Stimulated activated CD4-positive, alpha-beta T cell treated with anti-CD3 and anti-CD28 coated beads, TNF-alpha, amount 100 ng/mL, for 24 hours (primary cell): ENCODE measurements at places on chromosomes 3 and 15.

- no peak for DNase-seq
Observed at GRCh38 chr3:192645437-192645836, 81.9 kb downstream of the FGF12 start.

DNA sequence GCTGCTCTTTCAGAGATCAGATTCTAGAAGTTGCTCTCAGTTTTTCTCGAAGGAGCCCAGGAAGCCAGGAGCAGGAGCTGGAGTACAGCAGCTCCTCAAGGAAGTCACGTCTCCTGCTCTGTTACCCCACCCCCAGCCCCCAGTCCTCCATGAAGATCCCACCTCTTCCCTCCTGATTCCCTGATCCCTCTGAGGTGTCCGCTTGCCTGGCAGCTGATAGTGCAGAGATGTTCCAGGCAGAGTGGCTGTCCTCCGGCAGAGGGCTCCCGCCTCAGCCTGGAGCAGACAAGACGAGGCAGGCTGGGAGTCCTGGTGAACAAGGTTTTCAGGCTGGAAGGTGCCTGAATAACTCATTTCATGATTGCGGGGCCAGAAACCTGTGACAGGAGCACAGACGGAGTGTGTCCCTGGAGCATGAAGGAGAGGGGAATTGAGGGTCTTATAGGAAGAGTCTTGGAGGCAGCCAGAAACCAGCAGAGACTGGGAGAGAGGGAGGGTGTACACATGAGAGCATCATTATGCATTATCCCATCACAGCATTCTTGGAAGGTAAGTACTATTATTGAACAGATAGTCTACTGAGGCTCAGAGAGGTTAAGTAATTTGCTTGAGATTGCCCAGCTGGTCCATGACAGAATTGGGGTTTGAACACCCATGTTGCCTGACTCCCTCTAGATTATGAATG, 1.2 kb downstream of the HRH1 start:
- no peak for DNase-seq

- DNase-seq, result no peak
Observed at GRCh38 chr3:152272771-152273242, 4.1 kb downstream of the MBNL1 start.

GRCh38 chr3:150033721-150034120, 63.0 kb upstream of the PFN2 start:
- DNase-seq, result no peak

GRCh38 chr3:57077630-57078343, 17.3 kb downstream of the SPATA12 start:
- DNase-seq, result no peak

DNA sequence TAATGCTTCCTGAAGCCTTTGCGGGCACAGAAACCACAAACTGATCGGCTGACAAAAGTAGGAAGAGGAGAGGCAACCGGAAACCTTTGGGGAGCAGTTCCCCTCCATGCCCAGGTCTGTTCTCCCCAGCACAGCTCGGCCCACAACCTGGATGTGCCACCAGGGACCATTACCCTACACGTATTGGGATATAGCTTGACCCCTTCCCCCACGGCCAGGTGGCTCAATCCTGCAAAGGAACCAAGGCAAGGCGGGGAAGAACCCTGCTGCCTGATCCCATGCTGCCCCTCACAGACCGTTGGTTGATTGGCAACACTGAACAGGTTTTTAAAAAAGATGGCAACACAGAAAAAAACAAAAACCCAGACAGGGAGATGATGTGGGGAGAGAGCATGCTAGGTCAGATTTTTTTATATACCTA, 19.7 kb upstream of the TCAIM start:
- no peak for DNase-seq

DNA sequence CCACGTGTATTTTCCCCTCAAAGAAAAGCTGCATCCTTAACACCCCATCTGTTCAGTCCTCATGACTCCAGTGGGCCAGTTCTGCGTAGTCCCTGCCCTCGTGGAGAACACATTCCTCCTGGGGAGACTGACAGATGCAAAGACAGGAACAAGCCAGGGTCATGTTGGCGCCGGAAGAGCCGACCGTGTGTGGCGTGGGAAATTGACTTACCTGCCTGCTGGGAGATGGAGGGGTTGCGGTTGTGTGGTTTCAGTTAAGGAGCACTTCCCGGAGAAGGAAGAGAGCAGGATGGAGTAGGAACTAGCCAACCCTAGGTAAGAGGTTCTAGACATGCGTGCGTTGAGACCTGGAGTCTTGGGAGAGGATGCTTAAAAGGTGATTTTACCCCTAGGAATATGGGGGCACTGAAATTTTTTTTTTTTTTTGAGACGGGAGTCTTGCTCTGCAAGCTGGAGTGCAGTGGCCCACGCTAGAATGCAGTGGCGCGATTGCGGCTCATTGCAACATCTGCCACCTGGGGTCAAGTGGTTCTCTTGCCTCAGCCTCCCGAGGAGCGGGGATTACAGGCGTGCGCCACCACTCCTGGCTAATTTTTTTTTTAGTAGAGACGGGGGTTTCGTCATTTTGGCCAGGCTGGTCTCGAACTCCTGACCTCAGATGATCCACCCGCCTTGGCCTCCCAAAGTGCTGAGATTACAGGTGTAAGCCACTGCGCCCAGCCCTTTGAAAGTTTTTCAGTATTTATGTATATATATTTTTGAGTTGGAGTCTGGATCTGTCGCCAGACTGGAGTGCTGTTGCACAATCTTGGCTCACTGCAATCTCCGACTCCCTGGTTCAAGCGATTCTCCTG, 1.4 kb downstream of the VHL start:
- no peak for DNase-seq

GRCh38 chr3:113601240-113601639, 68.9 kb downstream of the SIDT1 start:
- no peak for DNase-seq

GRCh38 chr15:99135194-99135593, 30.3 kb downstream of the SYNM start:
- no peak for DNase-seq

DNA sequence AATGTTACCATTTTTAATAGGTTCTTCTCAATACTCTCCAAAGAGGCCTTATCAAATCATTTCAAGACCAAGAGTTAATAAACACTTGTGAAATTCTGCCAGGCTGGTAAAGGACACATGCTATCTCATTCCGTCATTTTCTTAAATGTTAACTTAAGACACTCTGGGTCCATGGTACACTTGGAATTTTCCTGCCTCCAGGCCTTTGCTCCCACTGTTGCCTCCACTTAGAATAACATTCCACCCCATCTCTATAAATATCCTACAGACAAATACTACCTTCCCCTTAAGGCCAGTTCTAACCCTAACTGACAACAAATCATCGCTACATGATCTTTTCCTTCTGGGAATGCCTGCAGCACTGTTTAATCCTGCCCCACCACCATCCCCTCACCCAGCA, 24.1 kb downstream of the MAGI1 start:
- DNase-seq, result no peak

- no peak for DNase-seq
Observed at GRCh38 chr15:76903251-76903681, 1.9 kb downstream of the SCAPER start.

DNA sequence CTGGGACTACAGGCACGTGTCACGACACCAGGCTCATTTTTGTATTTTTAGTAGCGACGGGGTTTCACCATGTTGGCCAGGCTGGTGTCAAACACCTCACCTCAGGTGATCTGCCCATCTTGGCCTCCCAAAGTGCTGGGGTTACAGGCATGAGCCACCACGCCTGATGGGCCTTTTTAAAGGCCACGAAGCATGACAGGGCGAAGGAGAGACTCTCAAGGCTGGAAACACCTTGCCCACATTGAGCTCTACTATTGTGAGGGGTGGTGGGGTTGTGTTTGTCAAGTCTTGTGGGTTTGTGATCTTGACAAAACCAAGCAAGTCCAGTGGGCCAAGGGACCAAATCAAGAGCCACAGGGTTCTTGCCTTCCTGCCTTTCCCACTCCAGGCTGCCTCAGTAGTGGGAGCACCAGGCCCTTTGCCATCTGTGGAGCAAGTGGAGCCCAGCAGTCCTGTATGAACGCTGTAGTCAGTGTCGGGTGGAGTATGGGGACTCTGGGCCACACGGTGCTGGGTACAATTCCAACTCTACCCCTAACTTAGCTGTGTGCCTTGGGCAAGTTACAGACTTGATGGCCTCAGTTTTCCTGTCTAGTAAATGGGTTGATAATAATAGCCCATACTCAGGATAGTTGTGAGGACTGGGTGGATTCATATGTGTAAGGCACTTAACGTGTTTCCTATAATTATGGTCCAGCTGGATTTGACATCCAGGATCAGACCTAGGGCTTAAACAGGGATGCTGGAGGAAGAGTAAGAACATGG, 33.3 kb downstream of the EDEM1 start:
- DNase-seq, result no peak

- DNase-seq, result no peak
Observed at GRCh38 chr3:81863756-81864155, 102.3 kb upstream of the GBE1 start.

GRCh38 chr15:77168141-77168540, 97.2 kb upstream of the TSPAN3 start:
- DNase-seq, result no peak

DNA sequence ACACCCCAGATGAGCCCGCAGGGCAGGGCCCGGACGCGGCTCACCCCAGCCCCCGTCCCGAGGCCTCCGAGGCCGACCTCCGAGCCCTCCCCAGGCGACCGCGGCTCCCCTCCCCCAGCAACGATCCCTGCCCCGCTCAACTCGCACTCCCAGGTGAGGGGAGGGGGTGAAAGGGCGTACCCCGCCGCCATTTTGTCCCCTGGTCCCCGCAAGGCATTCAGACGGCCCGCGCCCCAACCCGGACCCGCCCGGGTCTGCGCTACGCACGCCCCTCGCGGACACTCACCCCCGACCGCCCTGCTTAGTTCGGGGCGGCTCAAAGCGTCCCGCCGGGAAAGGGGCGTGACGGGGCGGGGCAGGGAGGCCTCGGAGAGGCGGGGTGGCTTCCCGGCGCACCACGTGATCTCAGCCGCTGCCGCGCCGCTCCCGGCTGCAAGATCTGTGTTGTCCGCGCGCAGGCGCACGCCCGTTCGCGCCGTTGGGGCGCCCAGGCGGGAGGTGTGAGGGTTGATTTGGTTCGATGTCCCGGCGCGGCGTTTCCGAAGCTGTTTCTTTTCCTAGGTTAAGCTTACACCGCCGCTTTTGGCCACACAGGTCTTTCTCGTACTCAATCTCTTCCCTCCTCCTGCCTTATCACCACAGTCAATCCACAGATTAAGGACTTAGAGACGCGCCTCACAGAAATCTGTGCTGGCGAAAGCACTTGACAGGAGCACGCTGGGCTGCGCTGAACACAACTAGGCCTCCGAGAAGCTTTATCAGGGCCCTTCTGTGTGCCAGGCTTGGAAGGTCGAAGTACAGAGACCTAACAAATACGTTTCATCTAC, at the start of gene SCAPER:
Gene SCAPER (minus strand): TSS at position 328 of the 827 bp plus-strand sequence. CDS start 21,523 bp downstream, outside the sequence.
- peak; percentile 83 for DNase-seq

- no peak for DNase-seq
Observed at GRCh38 chr3:12224181-12225147, 64.4 kb upstream of the PPARG start.

- DNase-seq, result no peak
Observed at GRCh38 chr15:89150762-89151664, 62.8 kb downstream of the ABHD2 start.

GRCh38 chr3:157027861-157028745, 131.8 kb downstream of the CCNL1 start:
- DNase-seq, result no peak

GRCh38 chr15:68574046-68574445, 4.7 kb upstream of the CORO2B start:
- no peak for DNase-seq

DNA sequence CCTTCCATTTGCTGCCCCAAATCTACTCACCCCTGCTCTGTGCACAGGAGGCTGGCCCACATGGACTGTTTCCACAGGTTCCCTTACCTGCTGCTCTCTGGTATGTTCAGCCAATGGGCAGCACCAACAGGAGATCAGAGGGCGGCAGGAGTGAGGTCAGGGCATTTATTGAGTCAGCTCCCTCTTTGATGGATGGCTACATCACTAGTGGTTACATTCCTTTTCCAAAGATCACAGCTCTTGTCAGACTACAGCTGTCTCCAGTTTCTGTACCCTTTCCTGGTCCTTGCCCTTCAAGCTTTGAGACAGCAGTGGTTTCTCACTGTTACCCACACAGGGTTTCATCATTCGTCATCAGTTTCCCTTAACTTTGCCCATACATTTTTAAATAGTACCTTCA, 325.1 kb downstream of the SUCLG2 start:
- peak; percentile 47 for DNase-seq

- DNase-seq, result no peak
Observed at GRCh38 chr3:195009616-195010015, 261.3 kb downstream of the XXYLT1 start.

DNA sequence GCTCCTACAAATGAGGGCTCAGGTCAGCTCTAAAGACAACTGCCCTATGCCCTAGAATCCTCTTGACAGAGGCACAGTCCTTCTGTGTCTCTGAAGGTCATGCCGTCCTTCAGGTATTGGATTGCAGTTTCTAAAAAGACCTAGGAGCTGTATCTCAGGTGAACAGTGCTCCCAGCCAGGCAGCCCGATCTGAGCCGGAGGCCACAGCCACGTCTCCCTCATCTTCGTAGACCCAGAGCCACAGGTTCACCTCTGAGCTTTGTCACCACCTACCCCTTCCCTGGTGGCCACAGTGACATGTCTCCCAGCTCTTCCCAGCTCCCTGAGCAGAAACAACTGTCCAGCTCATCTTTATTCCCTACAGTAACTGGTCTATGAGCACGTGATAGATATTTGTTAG, 228.0 kb downstream of the VPS13C start:
- DNase-seq, result no peak

DNA sequence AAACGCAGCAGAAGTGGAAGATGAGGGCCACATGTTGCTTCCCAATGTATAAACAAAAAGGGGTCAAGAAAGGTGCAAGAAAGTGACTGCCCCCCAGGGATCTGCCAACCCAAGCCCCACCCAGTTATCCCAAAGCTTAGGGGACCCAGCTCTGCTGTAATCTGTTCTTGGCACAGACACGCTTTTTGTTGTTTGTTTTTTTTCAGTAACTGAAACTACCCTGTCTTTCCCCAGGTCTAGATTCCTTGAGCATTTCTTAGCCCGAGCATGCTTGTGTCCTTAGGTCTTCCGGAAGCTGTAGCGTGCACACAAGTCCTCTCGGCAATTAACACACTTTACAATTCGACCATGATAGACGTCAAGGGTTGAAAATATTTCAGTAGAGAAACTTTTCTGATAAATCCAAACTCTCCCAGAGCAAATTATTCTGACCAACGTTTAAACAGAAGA, 8.5 kb upstream of the PPARG start:
- no peak for DNase-seq

DNA sequence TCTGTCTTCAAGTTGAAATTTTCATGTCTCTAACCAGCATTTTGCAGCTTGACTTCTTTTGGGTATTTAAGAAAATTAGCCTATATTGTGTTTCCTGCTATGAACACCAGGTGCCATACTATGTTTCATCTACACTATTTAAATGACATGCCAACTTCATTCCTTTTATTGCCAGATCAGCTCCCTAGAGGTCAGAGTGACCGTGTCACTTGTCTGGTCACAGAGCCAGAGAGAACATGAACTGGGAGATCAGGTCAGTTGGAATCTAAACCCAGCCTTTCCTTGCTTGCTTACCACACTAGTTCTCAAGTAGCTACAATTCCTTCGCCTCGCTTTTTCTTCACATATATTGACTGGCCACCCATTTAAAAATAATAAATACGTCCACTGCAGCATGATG, 87.6 kb downstream of the THBS1 start:
- no peak for DNase-seq
